ENCODE measurements at places on chromosomes 3 and 15.

DNA sequence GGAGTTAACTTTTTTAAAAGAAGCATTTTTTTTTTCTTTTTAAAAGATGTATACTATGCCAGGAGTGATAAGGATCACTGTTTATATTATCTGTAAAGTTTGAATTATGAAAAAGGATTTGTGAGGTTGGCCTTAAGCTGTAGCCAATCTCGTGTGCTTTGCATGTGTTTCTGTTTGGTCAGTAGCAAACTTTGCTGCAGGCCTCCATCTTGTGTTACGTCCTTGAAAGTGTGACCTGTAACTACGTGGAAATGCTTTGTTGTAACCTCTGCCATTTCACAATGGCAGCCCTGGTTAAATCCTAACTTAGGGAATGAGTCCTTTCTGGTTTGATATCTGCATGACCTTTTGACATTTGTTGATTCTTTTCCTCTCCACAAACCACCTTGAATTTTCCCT lies 1345.6 kb downstream of the NSUN3 start:
- DNase-seq = no peak

- DNase-seq = no peak
These were observed 16.9 kb downstream of the RFTN1 start for GRCh38 chr3:16496408-16497222.

- no peak for DNase-seq
These were observed 13.6 kb upstream of the ONECUT1 start for GRCh38 chr15:52803467-52804306.

DNA sequence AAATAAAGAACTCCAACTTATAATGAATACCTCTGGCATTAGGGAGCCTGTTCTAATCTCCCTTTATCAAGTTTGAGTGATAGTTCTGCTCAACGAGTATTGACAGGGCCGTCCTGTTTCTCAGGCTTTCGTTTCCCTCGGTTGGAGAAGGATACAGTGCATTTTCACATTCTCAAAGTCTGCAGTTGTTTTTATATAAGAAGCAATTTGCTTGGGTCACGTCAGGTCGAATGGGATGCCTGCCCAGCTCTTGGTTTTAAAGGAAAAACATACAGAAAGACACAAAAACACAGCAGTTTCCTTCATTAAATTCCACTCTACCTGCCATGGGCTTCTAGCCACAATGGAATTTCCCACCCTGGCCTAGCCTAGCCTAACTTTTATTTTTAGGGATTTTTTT lies 366.3 kb downstream of the TIGIT start:
- DNase-seq = no peak

- DNase-seq = no peak
These were observed 4.8 kb upstream of the CSK start for GRCh38 chr15:74776821-74777768.

- no peak for DNase-seq
These were observed 25.7 kb upstream of the GOLIM4 start for GRCh38 chr3:168121184-168122017.

- no peak for DNase-seq
These were observed 684.3 kb upstream of the SGO1 start for GRCh38 chr3:20870106-20870899.

- DNase-seq = no peak
These were observed 148.3 kb upstream of the LMCD1 start for GRCh38 chr3:8353364-8353763.

GRCh38 chr3:178352326-178353005 lies 183.8 kb upstream of the KCNMB2 start:
- DNase-seq = no peak

GRCh38 chr15:94561036-94561689 lies 329.8 kb downstream of the MCTP2 start:
- DNase-seq = no peak

DNA sequence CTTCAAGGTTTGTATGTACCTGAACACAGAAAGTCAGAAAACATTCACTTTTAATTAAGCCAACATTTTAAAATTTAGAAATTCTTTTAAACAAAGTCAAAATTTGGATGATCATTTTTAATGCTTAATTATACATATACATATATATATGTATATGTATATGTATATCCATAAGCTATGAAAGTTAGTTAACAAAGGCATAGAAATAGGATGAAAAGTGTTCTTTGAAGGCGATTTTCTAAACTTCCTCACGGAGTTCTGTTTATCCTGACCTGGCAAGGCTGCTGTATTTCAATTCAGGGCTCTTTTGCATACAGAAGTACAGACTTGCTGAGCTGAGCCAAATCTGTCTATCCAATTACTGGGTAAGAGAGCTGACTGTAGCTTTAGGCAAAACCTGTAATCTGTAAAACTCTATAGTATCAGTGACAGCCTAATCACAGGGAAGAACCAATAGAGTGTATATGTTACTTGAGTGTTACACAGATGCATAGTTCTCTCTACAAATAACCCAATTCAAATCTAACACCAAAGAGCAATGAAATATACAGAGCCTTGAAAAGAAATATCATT lies 32.1 kb upstream of the THRB start:
- DNase-seq = no peak

GRCh38 chr3:53161820-53162671 lies 1.0 kb downstream of the PRKCD start:
- no peak for DNase-seq

GRCh38 chr15:62495670-62496614 lies 330.9 kb upstream of the C2CD4B start:
- DNase-seq = no peak

DNA sequence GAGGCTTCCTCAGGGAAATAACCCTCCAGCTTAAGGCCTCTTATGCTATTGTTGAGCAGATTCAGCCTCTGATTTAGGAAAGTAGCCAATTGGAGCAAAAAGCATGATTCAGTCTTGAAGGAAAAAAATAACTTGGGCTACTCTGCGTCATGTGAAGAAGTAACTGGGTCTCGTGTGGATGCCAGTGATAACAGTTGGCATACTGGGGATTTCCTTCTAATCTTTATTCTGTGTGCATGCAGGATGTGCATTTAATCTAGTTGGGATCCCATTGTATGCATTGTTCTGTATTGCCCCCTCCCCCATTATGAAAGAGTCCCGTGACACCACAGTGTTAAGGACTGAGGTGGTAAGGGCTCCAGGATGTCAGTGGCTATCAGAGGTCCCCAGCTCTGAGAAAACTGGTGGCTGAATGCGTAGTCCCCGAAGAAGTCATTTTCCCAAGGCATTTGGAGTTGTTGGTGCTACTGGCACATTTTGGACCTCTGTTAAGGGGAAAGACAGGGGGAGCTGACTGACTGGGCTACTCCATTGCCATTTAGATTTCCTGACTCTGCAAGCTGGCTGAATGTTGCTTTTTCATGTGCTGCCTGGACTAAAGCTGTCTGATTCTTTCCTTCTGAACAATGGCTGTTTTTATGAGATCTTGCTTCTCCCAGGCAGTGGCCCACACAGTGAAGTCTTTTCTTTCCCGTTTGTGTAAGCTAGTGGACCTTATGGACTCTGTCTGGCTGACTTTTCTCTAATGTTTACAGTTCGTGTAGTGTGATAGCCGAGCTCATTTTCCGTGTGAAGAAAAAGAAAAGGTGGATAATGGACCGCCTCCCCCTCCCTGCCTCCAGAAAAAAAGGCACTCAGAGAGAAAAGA lies 38.4 kb upstream of the TRAK1 start:
- DNase-seq = no peak

DNA sequence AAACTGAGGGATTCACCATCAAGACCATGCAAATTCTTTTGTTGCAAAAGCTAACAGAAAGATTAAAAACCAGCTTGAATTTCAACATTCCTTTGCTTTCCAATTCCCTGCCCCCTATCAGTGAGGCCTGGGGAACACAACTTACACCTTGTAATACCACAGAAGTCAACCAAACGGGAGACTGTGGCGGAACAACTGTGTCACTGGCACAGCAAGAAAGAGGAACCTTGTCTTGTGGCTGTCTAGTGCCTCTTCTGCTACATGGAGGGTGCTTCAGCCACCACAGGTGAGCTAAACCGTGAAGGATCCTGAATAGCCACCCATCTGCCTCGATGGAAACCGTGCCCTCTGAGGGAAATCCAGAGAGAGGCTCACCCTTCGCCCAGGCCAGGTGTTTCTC lies 11.4 kb downstream of the CCDC12 start:
- peak; percentile 60 for DNase-seq

GRCh38 chr3:31659246-31659645 lies 126.5 kb downstream of the STT3B start:
- DNase-seq = no peak

GRCh38 chr15:50767332-50767861 lies 1.9 kb upstream of the SPPL2A start:
- no peak for DNase-seq

DNA sequence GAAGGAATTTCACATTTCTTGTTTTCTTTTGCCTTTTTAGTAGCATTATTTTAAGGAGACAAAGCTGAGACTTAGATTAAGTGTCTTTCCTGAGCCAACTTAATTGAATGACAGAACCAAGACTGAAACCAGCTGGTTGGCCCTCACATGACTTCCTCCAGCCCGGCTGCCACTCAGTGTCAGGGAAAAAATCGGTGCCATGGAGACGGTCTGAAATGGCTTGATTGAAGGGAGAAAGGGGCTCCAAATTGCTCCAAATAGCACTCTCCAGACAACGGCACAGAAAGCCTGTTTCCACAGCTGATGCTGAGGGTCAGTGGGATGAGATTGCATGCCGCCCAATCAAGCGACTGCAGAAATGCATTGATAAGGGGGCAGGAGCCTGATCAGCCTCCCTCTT lies 475.2 kb upstream of the IL12A start:
- no peak for DNase-seq

GRCh38 chr3:28268989-28269388 lies 27.6 kb downstream of the CMC1 start:
- DNase-seq = no peak

GRCh38 chr15:81589671-81590070 lies 215.7 kb upstream of the TMC3 start:
- DNase-seq = no peak

GRCh38 chr3:52280050-52280461 lies 1.6 kb upstream of the WDR82 start:
- no peak for DNase-seq

DNA sequence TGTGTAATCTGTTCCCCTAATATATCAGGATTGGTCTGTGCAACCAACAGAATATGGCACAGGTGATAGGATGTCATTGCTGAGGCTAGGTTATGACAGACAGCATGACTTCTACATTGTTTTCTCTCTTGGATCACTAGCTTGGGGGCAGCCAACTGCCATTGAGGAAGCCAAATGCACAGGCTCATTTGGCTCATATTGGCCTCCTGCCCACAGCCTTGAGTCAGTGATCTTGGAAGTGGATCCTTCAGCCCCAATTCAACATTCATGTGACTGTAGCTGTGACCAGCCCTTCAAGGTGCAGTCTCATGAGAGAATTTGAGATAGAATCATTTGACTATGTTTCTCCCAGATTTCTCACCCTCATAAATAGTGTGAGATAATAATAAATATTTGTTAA lies 675.6 kb downstream of the GRM7 start:
- no peak for DNase-seq

- no peak for DNase-seq
These were observed at the start of gene CD276 for GRCh38 chr15:73683777-73684580. Gene CD276 (plus strand): TSS chr15:73684383. CDS start chr15:73699640, 15,257 bp downstream.

- DNase-seq = no peak
These were observed 199.6 kb downstream of the TJP1 start for GRCh38 chr15:29622637-29623036.

- DNase-seq = no peak
These were observed 21.8 kb upstream of the RBP1 start for GRCh38 chr3:139561255-139561817.

DNA sequence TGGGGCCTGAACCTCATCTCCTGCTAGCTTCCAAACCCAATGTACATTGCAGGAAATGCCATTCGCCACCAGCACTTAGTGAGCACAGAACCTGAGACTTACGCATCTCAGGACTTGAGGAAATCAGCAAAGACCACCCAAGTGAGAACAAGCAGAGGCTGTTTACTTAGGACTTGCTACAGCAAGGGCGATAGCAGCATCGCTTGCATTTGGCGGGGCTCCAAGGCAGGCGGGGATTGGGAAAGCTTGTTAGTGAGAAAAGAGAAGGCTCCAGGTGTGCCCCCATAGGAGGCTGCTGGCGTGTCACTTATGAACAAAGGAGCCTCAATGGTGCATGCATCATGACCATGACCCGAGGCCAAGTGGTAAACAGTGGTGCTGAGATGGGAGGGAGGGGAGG lies 19.7 kb downstream of the SLC6A20 start:
- DNase-seq = no peak

GRCh38 chr3:167354751-167355150 lies 25.3 kb downstream of the ZBBX start:
- DNase-seq = no peak

GRCh38 chr3:57673156-57673555 lies 19.7 kb downstream of the DENND6A start:
- DNase-seq = no peak

DNA sequence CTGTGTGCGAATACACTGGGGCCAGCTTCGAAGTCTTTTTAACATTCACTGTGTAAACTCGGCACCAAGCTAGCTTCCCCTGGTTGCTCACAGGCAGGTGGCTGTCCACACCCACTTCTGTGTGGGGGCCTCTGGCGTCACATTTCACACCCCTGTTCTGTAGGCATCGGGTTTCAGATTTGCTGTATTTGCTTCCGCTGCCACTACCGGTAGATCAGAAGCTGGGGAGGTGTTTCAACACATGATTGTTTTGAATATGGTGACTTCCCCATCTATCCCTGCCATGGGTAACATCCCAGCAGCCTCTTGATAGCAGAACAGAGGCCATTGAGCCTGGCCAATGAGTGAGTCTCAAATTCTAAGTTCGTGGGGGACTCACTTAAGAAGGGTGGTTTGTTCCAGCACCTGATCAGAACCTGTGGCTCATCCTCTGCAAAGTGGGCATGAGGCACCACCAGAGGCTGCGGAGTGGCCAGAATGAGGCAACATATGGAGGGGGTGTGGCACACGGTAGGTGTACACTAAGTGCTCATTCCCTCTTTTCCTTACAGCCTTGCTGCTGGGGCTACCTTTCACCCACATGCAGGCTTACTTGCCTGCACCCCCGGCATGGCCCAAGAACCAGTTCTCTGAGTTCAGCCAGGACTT lies 61.5 kb downstream of the IQSEC1 start:
- peak; percentile 73 for DNase-seq

DNA sequence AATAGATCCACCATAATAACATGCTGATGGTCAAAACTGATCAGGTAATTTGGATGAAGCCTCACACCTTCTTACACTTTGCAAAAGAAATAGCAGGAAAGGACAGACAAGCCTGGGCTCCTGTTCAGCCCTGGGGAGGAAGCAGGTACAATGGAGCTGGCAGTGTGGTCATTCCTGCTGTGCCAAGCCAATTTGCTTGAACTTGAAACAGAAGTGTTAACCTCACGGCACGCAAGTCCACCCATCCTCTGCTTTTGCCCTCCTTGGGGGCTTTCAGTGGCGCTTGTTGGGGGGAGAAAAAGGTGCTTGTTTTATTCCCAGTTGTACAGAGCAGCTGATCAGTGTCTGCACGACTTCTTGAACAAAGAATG lies 36.8 kb upstream of the RFTN1 start:
- DNase-seq = no peak

All from SIG-M5 (cell line).